ENCODE measurements at places on chromosomes 5 and 9.

GRCh38 chr5:112692472-112692871, 45.2 kb upstream of the APC start:
- no peak for DNase-seq

DNA sequence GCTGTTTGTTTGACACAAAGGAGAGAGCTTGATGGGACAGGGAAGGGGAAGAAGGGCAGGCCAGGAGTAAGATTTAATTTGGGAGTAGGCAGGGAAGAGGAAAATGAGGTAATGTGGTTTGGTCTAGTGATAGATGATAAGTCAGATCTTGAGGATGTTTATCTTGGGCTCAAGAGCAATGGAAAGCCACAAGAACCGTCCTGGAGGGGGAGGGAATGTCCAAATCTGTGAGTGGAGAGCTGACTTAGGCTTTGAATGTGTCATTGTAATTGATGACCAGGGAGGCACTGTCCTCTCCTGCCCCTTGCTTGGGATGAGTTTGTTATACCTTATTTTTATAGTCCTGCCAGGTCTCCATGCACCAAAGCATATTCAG, 37.5 kb downstream of the MAMDC2 start:
- no peak for DNase-seq

GRCh38 chr9:106818034-106818433, 44.9 kb upstream of the ZNF462 start:
- DNase-seq: no peak

GRCh38 chr5:29024052-29024451, 1985.7 kb upstream of the CDH9 start:
- no peak for DNase-seq

DNA sequence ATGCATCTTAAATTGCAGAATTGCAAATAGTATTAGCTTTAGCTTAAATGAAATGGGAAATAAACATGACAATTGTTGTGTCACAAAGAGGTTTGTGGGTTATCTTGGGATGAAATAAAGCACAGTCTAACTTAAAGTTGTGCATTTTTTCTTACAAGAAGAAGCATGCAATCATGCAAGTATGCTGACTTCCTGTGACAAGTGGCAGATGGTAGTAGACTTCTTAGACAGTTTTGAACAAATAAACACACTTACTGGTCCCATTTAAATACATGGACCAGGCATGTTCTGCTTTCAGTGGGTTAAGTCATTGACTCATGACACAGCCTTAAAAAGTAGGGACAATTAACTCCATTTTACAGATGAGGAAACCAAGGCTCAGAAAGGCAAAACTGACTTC, 15.9 kb upstream of the C5orf63 start:
- DNase-seq: no peak

- no peak for DNase-seq
Observed at GRCh38 chr9:130639124-130639765, 25.1 kb upstream of the PRDM12 start.

DNA sequence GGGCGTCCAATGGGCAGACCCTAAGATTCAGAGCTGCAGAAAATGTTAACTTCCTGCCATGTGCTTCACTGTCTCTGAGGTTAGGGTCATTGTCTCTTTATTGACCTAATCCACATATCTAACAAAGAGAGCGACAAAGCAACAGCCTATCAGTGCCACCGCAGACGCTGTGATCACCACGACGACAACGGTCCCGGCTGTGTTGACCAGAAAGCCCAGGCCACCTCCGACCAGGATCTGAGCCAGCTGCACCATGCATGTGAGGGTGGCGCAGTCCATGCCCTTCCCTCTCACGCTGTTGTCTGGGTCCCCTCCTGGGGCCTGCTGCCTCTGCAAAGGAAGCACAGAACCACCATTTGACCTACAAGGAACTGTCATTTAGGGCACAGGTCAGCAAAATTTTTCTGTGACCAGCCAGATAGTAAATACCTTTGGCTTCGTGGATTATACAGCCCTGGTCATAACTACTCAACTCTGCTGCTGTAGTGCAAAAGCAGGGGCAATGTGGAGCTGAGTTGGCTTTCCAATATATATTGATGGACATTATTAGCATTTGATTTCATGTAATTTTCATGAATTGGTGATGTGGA, 8.5 kb downstream of the RXFP3 start:
- DNase-seq: no peak

DNA sequence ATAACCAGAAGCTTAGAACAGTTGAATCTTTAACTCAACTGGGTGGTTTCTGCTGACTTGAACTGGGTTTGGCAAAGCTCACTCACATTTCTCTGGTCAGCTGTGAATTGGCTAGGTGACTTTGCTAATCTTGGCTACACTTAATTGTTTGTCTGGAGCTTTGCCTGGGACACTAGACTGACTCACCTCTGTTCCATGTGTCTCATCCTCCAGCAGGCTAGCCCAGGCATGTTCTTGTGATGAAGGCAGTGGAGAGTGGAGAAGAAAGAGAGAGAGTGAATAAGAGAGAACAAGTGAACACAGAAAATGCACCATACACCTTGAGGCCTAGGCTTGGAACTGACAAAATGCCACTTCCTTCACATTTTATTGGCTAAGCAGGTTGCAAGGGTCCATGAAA, 32.6 kb downstream of the SPATA31D1 start:
- no peak for DNase-seq

All from NCI-H1417 treated with DMSO at 0.1 percent for 48 hours (cell line).